ENCODE measurements at places on chromosomes 11 and 22.

DNA sequence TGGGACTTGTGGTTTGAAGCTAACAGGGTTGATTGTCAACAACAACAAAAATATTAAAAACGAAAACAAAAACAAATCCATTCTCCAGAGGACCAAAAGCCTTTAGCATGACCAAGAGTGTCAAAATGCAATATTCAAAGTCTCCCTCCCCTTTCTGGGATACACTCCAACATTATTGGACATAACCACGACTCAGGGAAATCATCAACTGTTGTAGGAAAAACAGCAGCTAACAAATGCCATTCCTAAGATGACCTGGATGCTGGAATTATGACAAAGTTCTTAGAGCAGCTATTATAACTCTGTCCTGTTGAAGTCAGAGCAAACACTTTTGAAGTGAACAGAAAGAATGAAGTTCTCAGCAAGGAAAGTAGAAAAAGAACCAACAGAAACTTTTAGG is 143.0 kb downstream of the TMEM135 start:
- no peak for DNase-seq

DNA sequence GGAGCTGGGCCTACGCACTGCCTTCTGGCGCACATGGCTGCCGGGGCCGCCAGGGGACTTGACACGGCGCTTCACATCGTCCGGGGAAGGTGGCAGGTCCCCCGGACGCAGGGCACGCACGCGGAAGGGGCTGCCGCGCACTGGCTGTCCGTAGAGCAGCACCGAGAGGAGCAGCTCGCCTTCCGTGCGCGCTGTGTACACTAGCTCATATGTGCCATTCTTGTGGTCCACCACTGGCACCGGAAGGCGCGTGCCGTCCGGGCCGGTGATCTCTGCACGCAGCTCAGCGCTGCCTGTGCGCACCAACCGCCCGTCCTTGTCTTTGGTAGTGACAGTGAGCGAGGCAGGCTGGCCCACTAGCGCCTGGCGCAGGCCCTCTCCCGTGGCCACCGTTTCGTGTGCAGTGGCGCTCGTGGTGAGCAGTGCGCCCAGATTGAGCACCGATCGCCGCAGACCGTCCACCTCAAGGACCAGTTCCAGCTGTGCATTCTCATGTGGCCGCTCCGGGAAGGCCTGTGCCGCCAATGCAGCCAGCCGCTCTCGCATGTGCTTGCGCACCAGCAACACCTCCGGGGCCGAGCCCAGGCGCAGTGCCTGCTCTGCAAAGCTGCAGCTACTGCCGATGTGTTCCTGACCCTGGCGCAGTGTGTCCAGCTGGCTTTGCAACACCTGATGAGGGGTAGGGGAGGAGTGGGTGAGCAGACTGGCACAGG is 15.7 kb upstream of the HPX start:
- DNase-seq = no peak

- no peak for DNase-seq
Measured at GRCh38 chr11:13303668-13304649, 26.4 kb downstream of the BMAL1 start.

- DNase-seq = no peak
Measured at GRCh38 chr22:31504282-31504681, 7.9 kb downstream of the SFI1 start.

DNA sequence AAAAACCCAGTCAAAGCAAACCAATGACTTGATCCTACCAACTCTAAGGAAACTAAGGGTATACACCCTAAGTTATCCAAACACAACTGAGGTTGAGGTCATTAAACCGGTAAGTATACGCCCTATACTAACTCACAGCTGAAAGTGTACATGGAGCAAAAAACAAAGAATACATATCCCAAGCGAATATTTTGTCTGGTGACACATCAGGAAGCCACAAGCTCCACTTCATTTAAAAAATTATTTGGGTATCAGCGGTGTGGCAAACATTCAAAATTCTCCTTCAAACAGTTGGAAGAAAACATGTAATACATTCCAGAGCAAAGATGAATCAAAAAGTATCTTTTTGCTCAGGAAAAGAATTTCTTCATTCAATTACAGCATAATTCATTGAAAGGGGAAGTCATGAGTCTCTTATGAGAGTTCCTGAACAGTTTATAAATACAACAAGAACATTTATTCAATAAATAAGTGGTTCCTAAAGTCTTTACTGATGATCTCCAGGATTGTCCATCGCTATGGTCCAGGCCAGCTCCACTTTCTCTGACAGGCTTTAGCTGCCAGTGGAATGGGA is 4.5 kb upstream of the JAML start:
- no peak for DNase-seq

- no peak for DNase-seq
Measured at GRCh38 chr11:24043842-24044241, 453.0 kb upstream of the LUZP2 start.

DNA sequence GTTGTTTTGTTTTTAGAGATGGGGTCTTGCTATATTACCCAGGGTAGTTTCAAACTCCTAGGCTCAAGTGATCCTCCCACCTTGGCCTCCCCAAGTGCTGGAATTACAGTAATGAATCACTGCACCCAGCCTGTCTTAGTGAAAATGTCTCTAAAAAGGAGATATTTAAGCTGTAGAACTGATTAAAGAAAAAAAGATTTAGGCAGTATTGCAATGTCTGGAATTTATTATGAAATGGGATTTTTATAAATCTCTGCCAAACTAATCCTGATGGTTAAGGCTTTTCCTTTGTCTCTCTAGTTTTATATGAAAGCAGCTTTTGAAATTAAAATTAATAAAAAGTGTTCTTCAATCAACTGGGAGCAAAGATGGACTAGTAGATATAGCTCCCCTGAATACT is 2.1 kb downstream of the PLAAT3 start:
- no peak for DNase-seq

DNA sequence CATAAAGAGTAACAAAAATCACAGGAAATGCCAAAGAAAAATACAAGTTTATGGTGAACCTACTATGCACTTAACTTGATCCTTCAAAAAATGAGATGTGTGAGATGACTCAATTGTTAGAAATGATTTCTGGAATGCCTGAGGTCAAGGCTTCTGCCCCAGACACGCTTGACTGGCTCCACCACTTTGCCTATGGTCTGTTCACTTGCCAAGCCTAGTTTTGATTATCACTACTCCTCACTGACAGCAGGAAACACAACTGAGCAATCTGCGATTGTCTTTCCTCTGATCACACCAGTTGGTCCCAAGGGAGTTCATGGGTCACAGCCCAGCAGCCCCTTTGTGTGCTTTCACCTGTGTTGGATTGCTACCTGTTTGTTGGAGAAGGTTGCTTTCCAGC is 20.6 kb upstream of the PRDM10 start:
- DNase-seq = no peak

DNA sequence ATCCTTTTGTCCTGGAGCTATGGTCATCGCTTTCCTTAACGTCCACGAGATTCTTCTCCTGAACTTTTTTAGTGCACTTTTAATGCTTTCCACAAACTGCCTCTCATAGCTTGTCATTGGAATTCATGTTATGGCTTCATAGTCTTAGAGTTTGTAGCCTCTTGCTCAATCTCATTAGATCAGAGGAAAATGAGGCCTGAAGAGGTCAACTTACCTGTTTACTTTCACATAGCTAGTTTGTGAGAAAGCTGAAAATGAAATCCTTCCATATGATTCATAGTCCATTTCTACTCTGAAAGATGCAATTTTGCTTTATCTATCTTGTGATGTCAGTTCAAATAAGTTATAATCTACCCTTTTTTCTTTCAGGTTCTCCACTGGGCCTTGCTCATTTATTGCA is 1747.2 kb upstream of the RAG2 start:
- no peak for DNase-seq

Data from G401 (cell line).